Activated gamma-delta T cell treated with anti-CD3 and anti-CD28 coated beads, Interleukin-2, amount 50 U/mL, for 16 hours (primary cell): ENCODE measurements at places on chromosomes 5 and 9.

DNA sequence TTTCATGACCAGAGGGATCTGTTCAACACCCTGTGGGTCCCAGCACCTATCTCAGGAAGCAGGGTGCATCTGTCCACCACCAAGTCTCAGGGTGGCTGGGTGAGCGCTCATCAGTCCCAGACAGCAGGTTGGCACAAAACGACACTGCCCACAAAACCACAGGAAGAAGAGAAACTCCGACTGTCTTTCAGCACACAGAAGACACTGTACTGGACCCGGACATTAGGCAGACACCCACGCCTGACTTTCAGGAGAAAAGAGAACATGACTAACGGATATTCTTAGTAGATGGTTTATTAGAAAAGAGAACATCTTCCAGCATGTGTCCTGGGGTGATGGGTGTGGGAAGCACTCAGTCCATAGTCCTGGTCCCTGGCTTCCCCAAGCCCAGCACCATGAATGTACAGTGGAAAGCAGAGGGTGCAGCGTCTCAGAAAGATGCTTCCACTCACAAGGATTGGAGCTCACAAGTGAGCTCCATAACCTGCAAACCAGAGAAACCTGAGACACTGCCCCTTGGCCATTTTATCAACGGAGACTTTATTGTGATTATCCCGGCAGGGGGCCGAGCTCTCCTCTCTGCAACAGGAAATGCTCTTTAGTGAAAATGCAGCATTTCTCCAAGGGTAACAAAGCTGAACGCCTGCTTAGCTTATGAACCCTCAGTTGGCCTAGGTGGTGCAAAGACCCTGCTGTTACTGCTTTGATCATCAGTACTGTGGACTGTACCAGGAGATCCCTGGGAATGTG is 35.8 kb upstream of the LCP2 start:
- peak; percentile 65 for DNase-seq

DNA sequence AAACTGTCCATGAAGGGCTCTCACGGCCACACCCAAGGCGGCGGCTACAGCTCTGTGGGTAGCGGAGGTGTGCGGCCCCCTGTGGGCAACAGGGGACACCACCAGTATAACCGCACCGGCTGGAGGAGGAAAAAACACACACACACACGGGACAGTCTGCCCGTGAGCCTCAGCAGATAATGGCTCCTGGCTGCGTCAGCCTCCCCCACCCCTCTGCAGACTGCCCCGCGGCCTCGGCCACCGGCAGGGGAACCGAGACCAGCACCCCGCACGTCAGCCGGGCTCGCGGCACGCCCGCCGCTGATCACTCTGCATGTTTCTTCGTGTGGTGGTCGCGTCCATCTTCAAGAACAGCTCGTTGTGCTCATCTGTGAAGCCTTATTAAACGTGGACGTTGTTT is 41.5 kb downstream of the TENT4A start:
- DNase-seq = no peak

- no peak for DNase-seq
Measured at GRCh38 chr5:1840741-1841521, 39.7 kb downstream of the NDUFS6 start.

- no peak for DNase-seq
Measured at GRCh38 chr9:34332076-34332964, 3.0 kb downstream of the NUDT2 start.

DNA sequence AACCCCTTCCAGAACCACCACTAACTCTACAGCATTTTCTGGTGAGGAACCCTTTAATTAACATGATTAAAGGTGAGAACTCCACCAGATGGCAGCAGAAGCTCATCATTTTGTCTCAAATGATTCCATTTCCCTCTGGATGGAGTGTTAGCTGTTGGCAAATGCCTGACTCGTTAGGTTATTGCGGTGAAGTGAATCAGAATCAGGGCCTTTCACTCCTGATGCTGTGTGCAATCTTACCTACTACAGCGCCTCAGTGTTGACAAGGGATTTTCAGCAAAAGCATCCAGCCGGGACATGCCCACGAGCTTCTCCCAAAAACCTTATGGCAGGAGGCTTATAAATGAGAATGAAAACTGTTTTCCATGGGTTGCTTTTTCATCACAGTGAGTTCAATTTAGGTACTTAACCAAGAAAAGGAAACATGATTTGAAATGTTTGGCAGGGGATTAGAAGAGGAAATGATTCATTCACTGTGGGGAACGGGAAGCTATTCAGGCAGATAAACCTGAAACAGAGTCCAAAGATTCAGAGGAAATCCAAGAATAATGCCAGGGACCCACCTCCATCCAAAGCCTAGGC is 48.0 kb upstream of the CAST start:
- peak; percentile 13 for DNase-seq

- no peak for DNase-seq
Measured at GRCh38 chr5:67009028-67009427, 187.6 kb downstream of the CD180 start.
